ENCODE measurements at places on chromosomes 7 and 10.

DNA sequence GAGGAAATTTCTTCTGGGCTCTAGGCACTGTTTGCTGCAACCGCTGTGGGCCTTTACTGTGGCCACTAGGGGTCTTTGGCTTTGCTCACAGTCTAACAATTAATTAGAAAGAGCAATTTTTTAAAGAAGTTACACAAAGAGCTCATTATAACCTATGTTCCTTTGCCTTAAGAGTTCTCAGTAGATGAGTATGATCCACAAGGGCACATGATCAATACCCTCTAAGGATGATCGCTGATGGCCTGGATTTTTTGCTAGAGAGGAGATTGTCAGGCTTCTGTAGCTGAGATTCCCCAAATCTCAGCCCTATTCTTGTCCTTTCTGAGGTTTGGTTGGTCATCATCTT lies 80.8 kb upstream of the RHOBTB1 start:
- no peak for DNase-seq

DNA sequence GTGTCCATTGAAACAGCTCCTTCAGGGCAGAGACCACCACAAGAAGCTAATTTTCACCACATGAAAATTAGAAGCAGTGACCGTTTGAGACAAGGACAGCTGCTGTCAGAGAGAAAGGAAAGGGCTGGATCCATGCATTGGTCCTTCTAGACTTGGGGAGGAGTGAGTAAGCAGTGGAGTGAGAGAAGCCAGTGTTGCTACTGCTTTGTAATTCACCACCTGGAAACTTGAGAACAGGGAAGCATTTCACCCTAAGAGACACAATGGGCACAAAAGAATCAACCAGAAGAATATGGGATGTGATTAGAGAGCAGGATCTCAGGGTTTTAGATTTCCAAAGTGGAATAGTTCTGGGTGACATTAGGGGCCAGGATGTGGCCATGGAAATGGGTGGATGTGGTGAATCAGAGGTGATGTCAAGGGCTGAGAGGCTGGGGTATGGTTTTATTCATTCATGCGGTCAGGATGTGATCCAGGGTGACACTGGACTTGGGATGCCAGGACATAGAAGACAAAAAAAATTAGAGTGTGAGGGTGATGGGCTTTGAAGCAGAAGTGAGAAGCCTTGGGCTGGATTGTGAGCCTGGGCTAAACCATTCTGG lies 61.6 kb downstream of the DENND11 start:
- DNase-seq = no peak

GRCh38 chr10:11338160-11338844 lies 273.1 kb downstream of the USP6NL start:
- no peak for DNase-seq

GRCh38 chr7:45155941-45156340 lies 1.6 kb upstream of the RAMP3 start:
- no peak for DNase-seq

GRCh38 chr10:530717-531116 lies 158.8 kb downstream of the DIP2C start:
- no peak for DNase-seq

GRCh38 chr10:18868919-18869318 lies 179.7 kb upstream of the MALRD1 start:
- DNase-seq = no peak

GRCh38 chr10:21751341-21752310 lies 217.6 kb downstream of the MLLT10 start:
- no peak for DNase-seq

DNA sequence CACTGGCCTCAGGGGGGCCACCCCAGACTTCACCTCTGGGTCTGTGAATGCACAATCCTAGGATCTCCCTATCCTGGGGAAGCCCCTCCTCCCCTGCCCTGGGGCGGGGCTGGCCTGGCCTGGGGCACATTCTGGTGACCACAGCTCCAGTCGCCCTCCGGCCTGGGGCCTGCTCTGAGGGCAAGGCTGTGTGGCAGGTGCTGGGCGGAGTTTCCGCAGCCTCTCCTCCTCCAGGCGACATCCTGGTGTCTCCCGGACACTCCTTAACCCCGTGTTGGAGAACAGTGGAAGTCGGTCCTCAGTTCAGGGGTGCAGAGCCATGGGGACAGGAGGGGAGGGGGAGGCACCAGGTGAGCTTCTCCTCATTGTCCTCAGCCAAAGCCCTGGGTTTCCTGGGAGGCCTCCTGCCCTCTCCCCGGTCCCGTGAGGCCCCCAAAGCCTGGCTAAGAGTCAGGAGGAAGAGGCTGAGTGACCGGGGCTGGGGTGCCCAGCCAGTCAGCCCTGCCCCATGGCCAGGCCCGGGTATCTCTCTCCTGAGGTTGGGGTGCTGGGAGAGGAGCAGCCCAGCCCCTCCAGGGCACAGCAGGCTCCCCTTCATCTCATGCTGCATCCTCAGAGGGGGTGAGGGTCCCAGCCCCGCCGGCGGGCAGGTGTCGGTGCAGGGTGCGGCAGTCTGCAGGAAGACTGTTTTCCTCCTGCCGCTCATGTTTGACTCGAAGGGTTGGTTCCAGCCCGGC lies 22.6 kb downstream of the UNCX start:
- no peak for DNase-seq

GRCh38 chr10:110530131-110530831 lies 32.6 kb downstream of the DUSP5 start:
- no peak for DNase-seq

- DNase-seq = no peak
Observed at GRCh38 chr10:112195224-112195623, 11.7 kb upstream of the GPAM start.

DNA sequence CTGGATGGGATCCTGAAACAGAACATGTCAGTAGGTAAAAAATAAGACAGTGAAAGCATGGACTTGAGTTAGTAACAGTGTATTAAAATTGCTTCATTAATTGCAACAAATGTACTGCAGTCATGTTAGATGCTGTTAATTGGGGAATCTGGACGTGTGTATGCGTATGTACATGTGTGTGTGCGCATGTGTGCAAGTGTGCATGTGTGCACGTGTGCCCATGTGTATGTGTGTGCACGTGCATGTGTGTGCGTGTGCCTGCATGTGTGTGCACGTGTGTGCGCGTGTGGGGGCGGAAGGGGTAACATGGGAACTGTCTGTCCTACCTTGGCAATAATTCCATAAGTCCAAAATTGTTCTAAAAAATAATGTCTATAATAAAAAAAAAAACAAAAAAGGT lies 67.3 kb downstream of the SMURF1 start:
- DNase-seq = no peak

- DNase-seq = no peak
Observed at GRCh38 chr10:14360515-14360914, 29.8 kb upstream of the FRMD4A start.

- DNase-seq = no peak
Observed at GRCh38 chr7:151595702-151596350, 76.1 kb upstream of the RHEB start.

DNA sequence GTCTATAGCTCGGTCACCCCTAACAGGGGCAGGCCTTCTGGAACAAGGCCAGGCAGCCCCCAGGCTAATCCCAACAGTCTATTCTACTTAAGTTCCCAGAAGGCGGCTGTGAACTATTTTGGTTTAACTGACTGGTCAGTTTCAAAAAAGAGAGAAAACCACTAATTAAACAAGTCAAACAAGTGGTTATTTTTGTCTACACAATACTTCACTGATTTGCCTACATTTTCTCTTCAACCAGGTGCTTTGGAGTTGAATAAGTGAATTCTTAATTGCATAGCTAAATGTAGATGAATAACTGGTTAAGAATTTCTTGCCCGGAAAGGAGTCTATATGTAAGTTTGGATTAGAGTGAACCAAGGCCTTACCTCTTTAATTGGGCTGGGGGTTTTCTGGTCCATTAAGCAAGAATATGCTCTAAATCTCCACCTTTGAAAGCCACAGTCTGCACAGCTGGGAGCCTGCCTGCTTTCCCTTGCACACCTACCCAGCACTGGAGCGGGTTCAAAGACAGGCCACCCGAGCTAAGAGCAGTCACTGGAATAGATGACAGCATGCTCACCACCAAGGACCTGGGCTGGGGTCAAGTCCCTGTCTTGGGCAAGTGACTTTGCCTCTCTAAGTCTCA lies 70.4 kb downstream of the TBXAS1 start:
- no peak for DNase-seq

GRCh38 chr10:48885376-48885775 lies 54.3 kb downstream of the LRRC18 start:
- no peak for DNase-seq

DNA sequence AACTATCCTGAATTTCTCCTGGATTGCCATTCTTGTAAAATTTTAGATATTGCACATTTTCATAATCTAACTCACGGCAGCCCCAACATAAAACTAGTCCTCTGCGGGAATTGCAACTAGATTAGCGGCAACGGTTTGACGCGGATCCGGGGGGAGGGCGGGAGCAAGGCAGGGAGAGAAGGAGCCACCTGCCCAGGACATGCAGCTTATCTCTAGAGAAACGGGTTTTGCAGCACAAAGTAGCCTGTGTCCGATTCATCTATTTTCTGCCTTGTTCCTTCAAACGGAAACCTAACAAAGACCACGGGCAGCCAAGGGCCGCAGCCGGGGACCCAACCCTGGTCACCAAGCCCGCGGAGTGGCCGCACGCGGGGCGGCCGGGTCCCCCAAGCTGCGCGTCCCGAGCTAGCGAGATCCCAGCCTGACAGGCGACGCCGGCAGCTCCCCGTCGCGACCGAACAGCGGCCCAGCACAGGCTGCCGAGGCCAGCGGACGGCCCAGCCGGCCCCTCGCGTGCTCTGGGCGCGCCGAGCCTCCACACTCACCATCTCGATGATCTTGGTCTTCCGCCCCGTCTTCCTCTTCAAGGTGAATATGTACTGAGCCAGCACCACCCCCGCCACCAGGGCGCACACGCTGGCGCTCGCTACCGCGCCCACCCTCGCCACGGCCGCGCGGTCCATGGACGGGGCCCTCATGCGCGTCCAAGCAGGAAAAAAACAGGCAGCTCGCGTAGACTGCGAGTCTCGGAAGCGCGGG lies at the start of gene NT5C3A:
TSS of gene NT5C3A (minus strand) at position 754 of the 759 bp plus-strand sequence. CDS start at position 683, 71 bp downstream.
- no peak for DNase-seq

GRCh38 chr10:78868048-78868447 lies 200.7 kb upstream of the ZMIZ1 start:
- no peak for DNase-seq

DNA sequence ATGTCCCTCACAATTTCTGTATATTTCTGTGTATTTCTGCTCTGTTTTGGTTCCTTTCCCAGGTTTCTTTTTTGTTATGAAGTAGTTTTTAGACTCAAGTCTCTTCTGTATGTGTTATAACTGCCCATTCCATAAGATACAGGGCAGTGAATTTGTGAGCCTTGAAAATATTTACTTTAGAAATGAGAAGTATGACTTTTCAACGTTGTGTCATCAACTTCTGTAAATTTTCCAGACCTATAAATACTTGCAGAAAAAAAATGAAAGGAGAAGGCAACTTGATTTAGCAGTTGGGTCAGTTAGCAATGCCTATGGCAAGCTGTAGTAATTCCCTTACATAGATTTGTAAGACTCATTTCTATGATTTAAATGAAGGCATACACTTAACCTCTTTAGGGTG lies 11.5 kb downstream of the EGFR start:
- DNase-seq = no peak

- DNase-seq = no peak
Observed at GRCh38 chr10:60669501-60669900, 108.8 kb upstream of the CDK1 start.

DNA sequence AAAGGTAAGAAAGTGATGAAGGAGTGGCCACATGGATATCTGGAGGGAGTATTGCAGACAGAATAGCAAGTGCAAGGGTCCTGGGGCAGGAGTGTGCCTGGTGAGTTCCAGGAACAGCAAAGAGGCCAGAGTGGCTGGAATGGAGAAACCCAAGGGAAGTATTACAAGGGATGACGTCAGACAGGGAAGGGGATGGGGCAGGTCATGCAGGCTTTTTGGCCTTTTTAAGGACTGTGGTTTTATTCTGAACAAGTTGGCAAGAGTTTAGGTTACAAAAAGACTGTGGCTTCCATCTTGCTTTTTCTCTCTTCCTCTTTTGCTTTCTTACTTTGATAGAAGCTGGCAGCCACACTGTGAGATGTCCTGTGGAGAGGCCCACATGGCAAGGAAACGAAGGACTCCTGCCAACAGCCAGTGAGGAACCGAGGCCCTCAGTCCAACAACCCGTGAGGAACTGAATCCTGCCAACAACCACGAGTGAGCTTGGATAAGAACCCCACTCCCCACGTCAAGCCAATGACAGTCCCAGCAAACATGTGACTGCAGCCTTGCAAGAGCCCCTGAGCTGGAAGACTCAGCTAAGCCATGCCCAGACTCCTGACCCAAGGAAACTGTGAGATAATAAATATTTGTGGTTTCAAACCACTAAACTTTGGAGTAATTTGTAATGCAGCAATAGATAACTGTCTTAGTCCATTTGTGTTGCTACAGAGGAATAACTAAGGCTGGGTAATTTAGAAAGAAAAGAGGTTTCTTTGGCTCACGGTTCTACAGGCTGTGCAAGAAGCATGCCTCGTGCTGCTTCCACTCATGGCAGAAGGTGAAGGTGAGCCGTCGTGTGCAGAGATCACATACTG lies 19.8 kb upstream of the KDM7A start:
- no peak for DNase-seq

- DNase-seq = no peak
Observed at GRCh38 chr10:35574924-35575352, 30.2 kb upstream of the GJD4 start.

- peak; percentile 56 for DNase-seq
Observed at GRCh38 chr7:33932832-33933468, 27.6 kb downstream of the BMPER start.

DNA sequence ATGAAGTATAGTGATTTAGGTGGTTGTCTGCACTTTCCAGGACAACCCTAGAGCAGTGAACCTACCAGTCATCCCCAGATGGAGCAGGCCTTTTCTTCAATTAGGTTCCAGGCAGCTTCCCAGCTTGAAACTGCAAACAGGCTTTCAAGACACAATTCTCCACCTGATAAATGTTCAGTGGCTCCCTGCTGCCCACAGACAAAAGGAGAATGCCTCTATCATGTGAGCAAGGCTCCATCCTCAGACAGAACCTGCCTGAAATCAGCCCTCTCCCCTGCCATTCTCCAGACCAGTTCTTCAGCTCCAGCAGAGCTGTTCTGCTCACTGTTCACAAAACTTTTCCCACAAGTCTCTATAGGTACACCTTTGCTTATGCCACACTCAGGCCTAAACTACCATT lies 22.1 kb downstream of the RELN start:
- DNase-seq = no peak

GRCh38 chr10:35563261-35563891 lies 41.8 kb upstream of the GJD4 start:
- peak; percentile 36 for DNase-seq

DNA sequence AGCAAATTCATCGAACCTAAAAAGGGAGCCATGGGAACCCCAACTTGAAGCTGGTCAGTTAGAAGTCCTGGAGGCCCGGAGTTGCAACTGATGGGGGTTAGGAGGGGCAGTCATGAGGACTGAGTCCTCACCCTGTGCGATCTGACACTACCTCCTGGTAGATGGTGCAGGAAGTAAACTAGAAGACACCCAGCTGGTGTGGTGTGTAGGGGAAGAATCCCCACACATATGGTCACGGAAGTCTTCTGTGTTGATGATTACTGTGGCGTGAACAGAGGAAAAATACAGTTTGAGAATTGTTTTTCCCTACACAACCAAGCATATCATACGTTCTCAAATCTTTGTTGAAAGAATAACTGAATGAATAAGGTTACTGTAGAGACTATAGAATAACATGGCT lies 164.6 kb upstream of the KCTD7 start:
- DNase-seq = no peak

Measured in CD4-positive, alpha-beta T cell treated with Interleukin-12 subunit alpha and Interleukin-12 subunit beta, for 1 hour (primary cell).